Activated CD4-positive, alpha-beta T cell treated with anti-CD3 and anti-CD28 coated beads, Interleukin-2, amount 10 ng/mL, durations not matched to agents 24 days and 14 days (primary cell): ENCODE measurements at places on chromosomes 16 and 17. TPM values are rescaled to one million over a fixed set of nuclear protein-coding genes. Genes with fewer than 3 reads are reported as not detected.

DNA sequence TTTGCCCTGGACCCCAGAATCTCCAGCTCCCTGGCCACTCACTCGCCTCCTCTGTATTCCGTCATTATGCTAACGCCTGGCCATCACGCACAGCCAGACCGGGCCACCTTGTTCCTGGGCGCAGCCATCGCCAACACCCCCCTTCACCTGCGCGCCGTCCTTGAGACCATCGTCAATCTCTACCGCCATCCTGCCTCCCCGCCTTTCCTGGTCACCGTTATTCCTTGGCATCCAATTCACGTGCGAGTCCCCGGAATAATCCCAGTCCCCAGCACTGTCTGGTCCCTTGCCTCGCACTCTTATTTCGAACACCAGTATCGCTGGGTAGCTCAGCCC, 541 bp downstream of the VKORC1 start:
- DNase-seq: peak; percentile 65

DNA sequence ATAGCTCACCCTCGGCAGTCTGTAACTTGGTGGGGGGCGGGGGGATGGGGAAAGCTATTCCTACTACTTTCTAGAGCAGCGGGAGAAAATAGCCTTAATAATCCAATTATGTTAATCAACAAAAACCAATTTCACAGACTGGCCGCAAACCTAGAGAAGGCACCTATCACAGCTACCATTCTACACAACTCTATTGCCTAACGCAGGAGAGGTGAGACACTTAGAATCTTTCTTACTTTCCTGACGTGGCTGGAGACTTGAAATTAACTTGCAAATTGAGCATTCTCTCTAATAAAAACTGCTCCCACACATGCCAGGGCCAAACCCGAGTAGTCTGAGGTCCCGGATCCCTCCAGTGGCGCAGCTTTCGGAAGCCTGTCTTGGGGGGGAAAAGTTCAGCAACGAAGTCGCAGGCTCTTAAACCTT, 794 bp downstream of the SMG6 start:
- DNase-seq: no peak

The SNN gene
- 8.3 and 9.1 TPM in 2 replicates for total RNA-seq

- no peak for DNase-seq
Measured at GRCh38 chr17:81150377-81151077, 14.8 kb upstream of the PVALEF start.

GRCh38 chr16:48103591-48103990, 52.2 kb downstream of the ABCC12 start:
- no peak for DNase-seq

The FSCN2 gene
- total RNA-seq: 0.26 and 0.51 TPM in 2 replicates

DNA sequence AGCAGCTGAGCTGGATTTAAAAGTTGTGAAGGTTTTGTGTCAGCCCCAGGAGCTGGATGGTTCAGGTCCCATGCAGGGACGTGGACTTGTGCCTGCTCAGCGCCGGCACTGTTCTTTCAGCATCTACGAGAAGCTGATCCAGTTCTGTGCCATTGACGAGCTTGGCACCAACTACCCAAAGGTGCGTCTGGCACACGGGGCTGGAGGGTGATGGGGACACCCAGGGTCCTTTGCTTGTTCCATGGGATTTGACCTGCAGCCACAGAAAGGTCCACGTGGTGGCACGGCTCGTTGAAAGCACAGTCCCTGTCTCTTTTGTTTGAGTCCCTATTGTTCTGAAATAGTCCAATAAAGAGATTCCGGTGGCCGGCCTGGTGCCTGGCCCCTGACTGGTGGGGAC, 18.1 kb upstream of the ITGB4 start:
- no peak for DNase-seq

GRCh38 chr16:12587646-12588277, 215.9 kb downstream of the CPPED1 start:
- DNase-seq: no peak
